Esophagus squamous epithelium (tissue), 5 donors: ENCODE measurements at places on chromosomes 5 and 9.

GRCh38 chr5:158635565-158635964 lies 464.2 kb downstream of the EBF1 start:
- DNase-seq, result no peak

DNA sequence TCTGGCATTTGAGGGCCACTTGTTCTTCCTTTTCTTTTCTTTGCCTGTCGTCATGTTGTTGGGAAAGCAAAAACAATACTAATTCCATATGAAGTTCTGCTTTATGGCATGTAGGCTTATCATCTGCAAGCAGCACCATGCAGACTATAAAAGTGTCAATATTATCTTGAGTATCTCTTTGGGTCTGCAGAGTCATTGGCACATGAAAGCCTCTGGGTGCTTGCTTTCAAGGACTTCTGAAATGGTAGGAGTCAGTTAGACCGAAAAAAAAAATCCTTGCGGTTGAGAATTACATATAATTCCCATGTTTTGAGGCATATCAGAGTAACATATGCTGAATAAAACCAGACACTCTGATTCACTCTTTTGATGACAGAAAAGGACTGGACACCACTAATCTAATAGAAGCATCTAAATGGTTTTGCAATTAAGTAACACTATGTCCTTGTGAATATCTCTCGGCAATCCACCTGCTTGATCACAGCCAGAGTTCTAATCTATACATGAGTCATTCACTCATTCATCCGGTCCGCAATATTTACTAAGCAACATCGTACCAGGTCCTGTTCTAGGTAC lies 44.4 kb downstream of the GNAQ start:
- DNase-seq, result no peak

DNA sequence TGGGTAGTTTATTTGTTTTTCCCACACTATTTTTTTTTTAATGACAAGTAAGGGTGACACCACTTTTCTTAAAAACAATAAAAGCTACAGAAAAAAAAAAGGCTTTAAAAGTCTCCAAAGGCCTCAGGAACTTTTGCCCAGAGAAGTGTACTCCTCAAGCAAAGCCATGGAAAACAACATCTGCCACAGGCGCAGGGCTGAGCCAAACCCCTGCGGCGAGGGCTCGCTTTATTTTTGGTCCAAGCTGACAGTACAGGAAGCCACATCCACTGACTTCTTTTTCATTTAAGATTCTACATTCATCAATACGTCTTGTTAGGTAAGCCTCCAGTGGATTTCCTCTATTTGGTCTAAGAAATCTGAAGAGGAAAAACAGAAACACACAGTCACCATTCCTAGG lies 51.9 kb upstream of the IFNK start:
- DNase-seq, result no peak

DNA sequence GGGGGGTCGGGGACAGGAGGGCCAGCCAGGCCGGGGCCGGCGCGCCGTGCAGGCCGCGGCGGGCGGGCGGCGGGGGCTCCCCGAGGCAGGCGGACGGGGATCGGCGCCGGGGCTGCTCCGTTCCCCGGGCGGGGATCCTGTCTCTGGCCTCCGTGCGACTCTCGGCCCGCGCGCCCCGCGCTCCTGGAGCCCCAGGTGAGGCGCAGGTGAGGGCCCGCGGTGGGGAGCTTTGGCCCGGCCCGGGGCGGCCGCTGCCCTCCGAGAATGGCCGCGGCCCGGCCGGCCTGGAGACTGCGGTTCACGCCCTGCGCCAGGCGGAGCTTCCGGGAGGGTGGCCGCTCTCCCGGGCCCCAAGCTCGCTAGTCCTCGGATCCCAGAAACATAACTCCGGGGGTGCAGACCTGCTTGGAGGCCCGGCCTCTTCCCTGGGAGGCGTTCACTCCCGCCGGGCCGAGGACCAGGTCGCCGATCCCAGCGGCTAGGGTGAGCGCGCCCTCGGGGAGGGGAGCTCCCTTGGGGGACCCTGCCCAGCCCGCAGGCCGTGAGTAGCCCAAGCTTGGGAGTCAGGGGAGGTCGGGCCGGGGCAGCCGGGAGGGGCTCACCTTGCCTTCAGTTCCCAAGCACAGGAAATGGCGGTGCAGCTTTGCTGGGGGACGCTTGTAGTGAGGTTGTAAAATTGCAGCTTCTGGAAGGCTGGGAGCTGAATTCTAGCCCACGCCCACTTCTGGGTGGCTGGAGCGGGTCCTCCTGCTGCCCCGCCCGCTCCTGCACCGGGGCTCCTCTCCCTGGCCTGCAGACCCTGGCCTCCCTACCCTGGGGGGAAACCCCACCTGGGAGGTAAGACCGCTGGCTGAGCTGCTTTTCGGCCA lies 723 bp downstream of the PPP1R26 start:
- DNase-seq, result no peak

DNA sequence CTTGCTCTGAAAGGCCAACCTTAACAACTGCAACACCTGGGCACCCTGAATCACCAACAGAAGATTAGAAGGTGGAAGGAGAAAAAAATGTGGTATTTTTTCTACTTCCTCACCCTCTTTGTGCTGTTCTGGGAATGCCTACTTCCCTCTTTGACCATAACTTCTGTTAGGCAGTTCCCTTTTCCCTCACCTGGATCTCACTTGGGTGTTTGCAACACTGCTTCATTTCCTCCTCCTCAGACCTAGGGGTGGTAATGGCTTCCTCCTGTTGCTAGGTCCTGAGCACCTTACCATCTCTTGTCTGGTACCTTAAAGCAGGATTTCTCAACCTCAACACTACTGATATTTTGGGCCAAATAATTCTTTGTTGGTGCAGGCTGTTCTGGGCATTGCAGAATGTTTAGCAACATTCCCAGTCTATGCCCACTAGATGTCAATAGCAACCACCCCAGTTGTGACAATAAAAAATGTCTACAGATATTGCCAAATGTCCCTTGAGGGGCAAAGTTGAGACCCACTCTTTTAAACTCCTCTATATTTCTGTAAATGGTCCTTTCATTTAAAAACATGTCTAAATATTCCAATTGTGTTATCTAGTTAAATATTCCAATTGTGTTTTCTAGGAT lies 300.0 kb upstream of the VLDLR start:
- no peak for DNase-seq

GRCh38 chr5:151238303-151238741 lies 14.4 kb upstream of the CCDC69 start:
- no peak for DNase-seq

- DNase-seq, result no peak
Measured at GRCh38 chr5:74837115-74837514, 29.1 kb downstream of the FAM169A start.

DNA sequence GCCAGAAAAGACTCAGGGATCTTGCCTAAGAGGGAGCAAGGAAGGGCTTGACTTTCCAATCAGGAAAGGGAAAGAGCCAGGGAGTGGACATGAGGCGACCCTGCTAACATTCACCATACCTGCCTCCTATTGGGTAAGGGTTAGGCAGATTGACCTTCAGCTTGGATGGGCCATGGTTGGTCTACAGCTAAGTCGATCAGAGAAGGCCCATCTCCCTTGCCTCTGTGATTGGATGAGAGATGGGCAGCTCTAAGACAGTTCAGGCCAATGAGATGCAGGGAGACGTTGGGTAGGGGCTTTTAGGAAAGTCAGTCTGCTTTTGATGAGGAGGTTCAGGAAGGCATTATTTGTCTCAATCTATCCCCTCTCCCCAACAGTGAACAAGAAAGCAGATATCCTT lies 135.0 kb upstream of the STC2 start:
- no peak for DNase-seq

DNA sequence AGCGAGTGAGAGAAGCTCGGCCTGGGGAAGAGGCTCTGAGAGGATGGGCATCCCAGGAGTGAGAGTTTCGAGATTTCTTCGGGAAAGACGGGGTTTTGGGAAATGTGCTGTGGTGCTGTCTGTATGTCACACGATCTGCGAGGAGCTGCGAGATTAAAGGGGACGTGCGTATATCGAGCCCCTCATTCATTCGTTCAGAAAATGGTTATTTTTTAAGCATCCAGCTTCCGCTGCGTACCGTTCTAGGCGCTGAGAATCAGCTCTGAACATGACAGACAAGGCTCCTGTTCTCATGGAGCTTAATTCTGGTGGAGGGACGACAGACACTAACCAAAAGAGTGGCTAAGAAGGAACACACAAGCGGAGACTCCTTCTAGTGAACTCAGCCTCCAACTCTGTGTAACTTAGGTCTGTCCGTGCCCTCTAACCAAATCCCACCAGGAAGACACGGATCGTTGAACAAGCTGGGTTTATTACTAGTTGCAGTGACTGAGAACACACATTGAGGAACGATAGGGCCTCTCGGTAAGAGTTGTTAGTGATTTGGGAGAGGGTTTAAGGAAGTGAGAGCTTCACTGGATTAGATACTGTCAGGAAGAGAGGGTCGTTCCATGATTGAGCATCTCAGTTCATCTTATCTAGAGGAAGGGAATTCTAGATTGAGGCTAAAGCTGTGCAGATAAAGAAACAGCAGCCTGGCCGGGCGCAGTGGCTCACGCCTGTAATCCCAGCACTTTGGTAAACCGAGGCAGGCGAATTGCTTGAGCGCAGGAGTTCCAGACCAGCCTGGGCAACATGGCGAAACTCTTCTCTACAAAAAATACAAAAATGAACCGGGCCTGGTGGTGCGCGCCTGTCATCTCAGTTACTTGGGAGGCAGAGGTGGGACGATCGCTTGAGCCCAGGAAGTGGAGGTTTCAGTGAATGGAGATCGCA lies 1.0 kb upstream of the FBXW11 start:
- no peak for DNase-seq

DNA sequence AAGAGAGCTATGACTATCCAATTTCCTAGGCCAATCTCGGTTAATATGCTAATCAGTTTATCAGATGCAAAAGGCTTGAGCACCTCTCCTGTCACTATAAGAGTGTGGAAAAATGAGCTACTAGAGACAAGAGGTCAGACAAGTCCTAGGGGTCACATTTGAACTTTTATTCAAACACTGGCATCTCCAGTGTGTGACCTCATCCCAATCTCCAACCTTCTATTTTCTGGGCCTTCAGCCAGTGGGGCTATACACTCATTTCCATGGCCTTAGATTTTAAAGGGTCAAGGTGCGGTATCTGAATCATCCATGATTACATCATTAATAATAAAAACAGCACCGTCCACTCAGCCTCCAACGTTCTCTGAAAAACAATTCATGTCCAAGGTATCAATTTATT lies 139.6 kb upstream of the LRRTM2 start:
- DNase-seq, result no peak

GRCh38 chr5:92977846-92978540 lies 603.0 kb downstream of the NR2F1-AS1 start:
- DNase-seq, result no peak

- DNase-seq, result no peak
Measured at GRCh38 chr5:72917371-72917776, 38.5 kb upstream of the FCHO2 start.

GRCh38 chr5:137441476-137441875 lies 57.6 kb downstream of the SPOCK1 start:
- no peak for DNase-seq

- no peak for DNase-seq
Measured at GRCh38 chr5:133644000-133644865, 31.9 kb upstream of the FSTL4 start.

DNA sequence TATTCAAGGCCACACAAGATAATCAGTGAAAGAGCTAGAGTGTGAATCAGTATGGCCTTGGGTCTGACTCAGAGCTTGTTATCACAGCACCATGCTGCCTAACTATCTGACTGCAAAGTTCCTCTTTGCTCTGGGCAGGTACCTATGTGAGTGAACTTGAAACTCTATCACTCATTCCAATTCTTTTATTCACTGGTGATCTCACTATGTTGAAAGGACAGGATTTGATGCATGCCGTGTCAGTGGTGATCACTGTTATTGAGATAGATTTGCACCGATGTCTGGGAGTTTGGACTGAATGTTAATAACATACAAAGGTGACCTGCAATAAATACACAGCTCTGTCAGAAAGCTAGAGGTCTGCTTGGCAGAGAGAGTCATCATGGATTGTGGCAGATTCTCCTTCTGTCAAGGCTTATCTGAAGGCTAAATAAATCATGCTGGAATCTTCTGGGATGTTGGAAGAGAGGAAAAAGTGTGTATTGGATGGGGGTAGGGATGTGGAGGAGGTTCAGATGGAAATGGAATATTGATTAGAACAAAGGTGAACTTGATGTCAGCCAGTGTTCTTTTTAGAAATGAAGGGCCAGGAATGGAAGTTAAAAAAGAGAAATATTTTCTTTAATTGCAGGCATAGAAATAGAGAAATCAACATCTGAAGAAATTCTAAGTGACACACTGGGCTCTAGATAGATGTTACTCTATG lies 91.8 kb upstream of the TNC start:
- no peak for DNase-seq

DNA sequence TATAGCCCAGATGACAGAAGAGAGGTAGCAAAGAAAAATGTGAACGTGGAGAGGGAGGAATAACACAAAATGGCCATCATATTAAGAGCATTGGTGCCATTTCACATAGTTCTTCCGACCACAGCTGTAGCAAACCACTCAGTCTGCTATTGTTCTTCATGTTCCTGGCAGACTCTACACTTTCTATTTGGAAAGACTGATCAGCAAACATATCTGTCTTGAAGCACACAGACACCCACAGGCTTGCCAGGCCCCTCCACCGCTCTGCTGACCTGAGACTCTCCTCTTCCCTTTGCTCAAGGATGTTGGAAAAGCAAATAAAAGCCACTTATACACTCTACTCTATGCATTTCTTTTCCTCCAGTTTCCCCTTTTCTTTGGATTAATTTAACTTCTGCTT lies 298.0 kb downstream of the FBXL7 start:
- no peak for DNase-seq

DNA sequence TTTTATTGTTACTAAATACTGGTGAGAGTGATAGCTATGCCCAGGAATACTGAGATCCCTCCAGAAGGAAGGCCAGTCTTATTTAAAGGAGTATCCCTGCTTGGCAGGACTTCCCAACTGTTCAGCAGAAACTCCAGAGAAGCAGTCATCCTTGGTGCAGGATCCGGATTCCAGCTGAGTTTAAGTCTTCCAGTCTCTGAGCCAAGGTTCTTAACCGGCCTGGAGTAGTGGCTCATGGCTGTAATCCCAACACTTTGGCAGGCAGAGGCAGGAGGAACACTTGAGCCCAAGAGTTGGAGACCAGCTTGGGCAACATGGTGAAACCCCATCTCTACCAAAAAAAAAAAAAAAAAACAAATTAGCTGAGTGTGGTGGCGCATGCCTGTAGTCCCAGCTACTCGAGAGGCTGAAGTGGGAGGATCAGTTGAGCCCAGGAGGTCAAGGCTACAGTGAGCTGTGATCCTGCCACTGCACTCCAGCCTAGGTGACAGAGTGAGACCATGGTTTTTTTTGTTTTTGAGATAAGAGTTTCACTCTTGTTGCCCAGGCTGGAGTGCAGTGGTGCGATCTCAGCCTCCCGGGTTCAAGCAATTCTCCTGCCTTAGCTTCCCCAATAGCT lies 7.6 kb downstream of the NAIF1 start:
- DNase-seq, result no peak

DNA sequence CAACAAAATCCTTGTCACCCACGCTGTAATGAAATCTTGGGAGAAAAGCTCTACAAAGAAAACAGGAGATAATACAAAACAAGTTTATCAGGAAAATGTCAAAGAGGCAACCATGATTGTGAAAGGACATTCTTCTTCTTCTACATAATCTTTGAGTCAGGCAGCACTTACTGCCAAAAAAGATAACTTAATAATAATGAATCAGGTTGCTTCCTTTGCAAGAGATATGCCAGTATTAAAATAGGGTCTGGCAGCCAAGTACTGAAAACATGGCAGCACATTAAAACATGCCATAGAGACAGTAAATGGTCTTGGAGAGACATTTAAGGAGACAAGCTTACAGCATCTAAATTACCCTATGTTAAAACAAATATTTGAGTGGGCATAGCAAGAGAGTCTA lies 1573.4 kb downstream of the EFNA5 start:
- no peak for DNase-seq
